Transverse colon (tissue), 4 donors: ENCODE measurements at places on chromosomes 11 and 22. TPM values are rescaled to one million over a fixed set of nuclear protein-coding genes. Genes with fewer than 3 reads are reported as not detected.

GRCh38 chr11:117442869-117443239 lies 115.2 kb downstream of the CEP164 start:
- no peak for DNase-seq

GRCh38 chr11:75677275-75677674 lies 8.4 kb upstream of the MAP6 start:
- no peak for DNase-seq

DNA sequence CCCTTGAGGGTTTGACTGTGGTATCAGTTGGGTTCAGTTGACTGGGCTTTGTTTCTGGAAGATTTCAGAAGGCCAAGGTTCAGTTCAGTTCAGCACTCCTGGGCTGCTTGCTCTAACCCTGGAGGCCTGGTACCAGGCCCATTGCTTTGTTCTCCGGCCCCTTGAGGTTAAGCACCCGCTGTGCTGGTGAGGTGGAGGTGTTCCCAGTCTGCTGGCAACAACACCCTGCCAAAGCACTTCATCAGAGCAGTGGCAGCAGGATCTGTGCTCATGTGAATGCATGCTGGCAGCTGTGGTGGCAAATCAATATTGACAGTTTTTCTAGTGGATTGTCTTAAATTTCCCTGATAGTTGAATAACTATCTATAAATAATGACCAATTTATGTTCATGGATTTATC lies 3.8 kb upstream of the SCGB1D1 start:
- no peak for DNase-seq

- DNase-seq, result no peak
Measured at GRCh38 chr11:64063777-64064176, 28.0 kb downstream of the FLRT1 start.

DNA sequence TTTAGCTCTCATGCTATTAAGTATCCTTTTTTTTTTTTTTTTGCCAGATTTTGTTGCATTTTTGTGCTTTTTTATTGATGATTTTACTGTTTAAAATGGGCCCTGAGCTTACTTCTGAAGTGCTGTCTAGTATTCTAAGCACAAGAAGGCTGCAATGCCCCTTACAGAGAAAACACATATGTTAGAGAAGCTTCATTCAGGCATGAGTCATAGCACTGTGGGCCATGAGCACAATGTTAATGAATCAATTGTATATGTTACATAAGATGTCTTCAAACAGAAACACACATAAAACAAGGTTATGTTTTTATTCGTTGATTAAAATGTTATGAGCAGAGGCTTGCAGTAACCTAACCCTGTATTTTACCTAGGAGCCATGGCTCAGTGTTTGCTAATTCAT lies 117.8 kb upstream of the C11orf87 start:
- DNase-seq, result no peak

DNA sequence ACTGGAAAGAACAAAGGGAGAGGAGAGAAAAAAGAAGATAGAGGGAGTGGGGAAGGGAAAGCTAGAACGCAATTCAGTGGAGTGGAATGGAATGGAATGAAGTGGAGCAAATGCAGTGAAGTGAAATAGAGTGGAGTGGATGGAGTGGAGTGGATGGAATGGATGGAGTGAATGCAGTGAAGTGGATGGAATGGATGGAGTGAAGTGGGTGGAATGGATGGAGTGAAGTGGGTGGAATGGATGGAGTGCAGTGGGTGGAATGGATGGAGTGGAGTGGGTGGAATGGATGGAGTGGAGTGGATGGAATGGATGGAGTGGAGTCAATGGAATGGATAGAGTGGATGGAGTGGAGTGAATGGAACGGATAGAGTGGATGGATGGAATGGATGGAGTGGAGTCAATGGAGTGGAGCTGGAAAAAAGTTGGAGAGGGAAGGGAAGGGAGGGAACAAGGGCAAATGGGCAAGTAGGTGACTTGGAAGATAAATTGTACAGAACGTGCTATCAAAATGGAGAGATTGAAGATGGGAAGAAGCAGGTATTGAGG lies 13.9 kb downstream of the IFITM10 start:
- no peak for DNase-seq

DNA sequence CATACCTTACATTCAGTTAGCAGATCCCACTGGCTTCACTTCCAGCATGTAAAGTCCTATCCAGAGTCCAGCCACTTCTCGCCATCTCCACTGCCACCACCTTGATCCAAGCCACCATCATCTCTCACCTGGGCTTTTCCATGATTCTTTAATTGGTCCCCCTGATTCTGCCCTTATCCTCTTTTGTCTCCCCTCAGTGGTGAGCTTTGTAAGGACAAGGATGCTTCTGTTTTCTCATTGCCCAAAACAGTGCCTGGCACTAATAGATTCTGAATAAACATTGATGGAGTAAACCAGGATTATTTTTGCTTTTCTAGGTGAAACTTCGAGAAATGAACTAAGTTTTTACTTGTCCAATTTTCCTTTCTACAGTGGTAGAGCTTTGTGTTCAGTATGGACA lies 4.4 kb downstream of the POLA2 start:
- no peak for DNase-seq

GRCh38 chr11:43693731-43694130 lies 13.2 kb downstream of the HSD17B12 start:
- DNase-seq, result no peak

DNA sequence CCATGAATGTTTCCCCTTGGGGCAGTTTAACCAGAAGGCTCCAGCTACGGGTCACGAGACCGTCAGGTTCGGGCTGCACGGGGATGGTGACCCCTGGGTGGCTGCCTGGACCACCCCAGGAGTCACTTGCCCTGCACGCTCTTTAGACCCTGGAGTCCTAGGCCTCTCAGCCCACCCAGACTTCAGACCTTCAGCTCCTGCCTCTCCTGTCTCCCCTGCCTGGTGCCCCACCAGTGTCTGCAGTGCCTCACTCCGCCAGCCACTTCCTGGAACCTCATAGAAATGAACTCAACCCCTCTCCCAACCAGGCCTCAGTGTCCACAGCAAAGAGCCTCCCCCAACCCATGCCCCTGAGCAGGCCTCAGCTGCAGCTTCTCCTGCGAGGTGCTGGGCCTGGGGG lies 12.5 kb upstream of the MS4A10 start:
- DNase-seq, result no peak

GRCh38 chr11:116955949-116956348 lies 118.5 kb upstream of the APOA1 start:
- DNase-seq, result no peak

DNA sequence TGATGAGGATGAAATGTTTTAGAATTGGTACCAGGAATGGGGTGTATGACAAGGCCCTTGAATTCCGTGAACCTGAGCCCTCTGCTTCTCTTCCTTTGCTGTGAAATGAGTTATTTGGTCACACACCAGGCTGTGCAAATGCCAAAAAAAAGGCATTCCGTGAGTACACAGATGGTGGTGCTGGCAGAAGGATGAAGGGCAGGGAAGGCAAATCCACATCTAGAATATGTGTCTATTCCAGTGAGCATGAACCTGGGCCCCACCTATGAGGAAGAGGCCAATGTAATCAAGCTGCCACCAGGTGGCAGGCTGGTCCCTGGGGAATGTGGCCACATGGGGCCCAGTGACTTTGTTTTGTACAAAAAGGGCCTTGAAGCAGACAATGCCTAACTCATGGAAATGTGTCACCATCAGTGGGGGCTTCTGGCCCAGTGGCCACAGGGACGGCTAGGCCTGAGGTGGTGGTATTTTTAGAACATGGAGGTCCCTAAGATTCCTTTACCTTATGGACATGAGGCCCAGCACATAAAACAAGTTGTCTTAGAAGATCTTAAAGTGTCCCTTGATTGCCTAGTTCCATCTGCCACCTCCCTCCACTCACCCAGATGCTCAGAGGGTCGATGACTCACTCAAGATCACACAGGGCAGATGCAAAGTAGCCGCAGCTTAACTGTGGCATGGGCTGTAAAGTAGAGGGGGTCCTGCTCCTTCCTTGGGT lies 3.9 kb upstream of the RNF215 start:
- peak; percentile 82 for DNase-seq

DNA sequence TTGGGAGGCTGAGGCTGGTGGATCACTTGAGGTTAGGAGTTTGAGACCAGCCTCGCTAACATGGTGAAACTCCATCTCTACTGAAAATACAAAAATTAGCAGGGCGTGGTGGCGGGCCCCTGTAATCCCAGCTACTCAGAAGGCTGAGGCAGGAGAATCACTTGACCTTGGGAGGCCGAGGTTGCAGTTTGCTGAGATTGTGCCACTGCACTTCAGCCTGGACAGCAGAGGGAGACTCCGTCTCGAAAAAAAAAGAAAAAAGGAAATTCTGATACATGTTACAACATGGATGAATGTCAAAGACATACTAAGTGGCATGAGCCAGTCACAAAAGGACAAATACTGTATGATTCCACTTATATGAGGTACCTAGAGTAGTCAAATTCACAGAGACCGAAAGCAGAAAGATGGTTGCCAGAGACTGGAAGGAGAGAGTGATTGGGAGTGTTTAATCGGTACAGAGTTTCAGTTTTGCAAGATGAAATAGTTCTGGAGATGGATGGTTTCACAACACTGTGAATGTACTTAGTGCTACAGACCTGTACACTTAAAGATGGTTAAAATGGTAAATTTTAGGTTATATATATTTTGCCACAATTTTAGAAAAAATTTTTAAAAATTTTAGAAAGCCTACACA lies 92.3 kb downstream of the BLID start:
- no peak for DNase-seq

The GPHA2 gene
- not detected for total RNA-seq

The TOP3B gene
- total RNA-seq, result 94.6 TPM

The RASL10A gene
- total RNA-seq, result 5.0 TPM

The VSIG2 gene
- 160 TPM for total RNA-seq

The GNG3 gene
- total RNA-seq, result not detected

The KCNJ11 gene
- 1.3 TPM for total RNA-seq

The CATSPERZ gene
- total RNA-seq, result not detected

The RPS19BP1 gene
- total RNA-seq, result 20.5 TPM
